ENCODE measurements at places on chromosomes 11 and 22. TPM values are rescaled to one million over a fixed set of nuclear protein-coding genes. Genes with fewer than 3 reads are reported as not detected.

The CASP5 gene
- total RNA-seq = 0.17 TPM

The POLD3 gene
- total RNA-seq = 38.3 TPM

The OR52I2 gene
- not detected for total RNA-seq

The FAM181B gene
- not detected for total RNA-seq

The CHRM1 gene
- not detected for total RNA-seq

The NEFH gene
- 3.1 TPM for total RNA-seq
